ENCODE measurements at places on chromosomes 5 and 9. TPM values are rescaled to one million over a fixed set of nuclear protein-coding genes. Genes with fewer than 3 reads are reported as not detected.

CDC20B gene
- total RNA-seq = under 0.01 TPM

IFNW1 gene
- not detected for total RNA-seq

ZNG1A gene
- total RNA-seq = 12.1 TPM

TPPP gene
- total RNA-seq = 0.66 TPM

PDE6A gene
- not detected for total RNA-seq

PCAT7 gene
- not detected for total RNA-seq

FAM174A gene
- 19.2 TPM for total RNA-seq

Measured in smooth muscle cell of trachea (primary cell).